ENCODE measurements at places on chromosomes 3 and 15. TPM values are rescaled to one million over a fixed set of nuclear protein-coding genes. Genes with fewer than 3 reads are reported as not detected.

The TMEM89 gene
- total RNA-seq = not detected

The FAM131A gene
- 33.4 TPM for total RNA-seq

The ALCAM gene
- total RNA-seq = 3.5 TPM

DNA sequence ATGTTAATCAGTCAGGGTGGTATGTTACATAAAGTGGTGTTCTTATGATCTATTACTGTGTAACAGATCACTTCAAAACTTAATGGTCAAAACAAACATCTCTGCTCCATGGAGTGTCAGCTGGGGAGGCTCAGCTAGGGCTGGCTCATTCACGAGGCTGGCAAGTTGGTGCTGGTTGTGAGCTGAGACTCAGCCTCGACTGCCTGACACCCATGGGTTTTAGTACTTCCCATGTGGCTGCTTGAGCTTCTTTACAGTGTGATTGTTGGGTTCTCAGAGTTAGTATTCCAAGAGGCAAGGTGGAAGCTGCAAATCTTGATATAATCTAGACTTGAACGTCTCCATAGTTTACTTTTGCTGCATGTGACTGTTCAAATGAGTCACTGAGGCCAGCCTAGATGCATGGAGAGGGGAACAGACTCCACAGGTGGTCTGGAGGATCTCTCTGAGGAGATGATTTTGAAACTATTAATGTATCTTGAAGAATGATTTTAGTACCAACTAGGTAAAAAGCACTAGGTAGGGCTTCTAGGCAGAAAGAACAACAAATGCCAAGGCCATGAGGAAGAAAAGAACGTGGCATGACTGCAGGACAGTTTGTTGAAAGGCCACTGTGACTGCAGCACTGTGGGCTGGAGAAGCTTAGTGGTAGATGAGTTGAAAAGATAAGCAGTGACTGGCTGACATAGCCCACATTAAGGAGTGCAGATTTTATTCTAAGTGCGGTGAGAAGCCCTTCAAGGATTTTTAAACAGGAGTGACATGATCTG is 281.1 kb upstream of the PROK2 start:
- no peak for DNase-seq

DNA sequence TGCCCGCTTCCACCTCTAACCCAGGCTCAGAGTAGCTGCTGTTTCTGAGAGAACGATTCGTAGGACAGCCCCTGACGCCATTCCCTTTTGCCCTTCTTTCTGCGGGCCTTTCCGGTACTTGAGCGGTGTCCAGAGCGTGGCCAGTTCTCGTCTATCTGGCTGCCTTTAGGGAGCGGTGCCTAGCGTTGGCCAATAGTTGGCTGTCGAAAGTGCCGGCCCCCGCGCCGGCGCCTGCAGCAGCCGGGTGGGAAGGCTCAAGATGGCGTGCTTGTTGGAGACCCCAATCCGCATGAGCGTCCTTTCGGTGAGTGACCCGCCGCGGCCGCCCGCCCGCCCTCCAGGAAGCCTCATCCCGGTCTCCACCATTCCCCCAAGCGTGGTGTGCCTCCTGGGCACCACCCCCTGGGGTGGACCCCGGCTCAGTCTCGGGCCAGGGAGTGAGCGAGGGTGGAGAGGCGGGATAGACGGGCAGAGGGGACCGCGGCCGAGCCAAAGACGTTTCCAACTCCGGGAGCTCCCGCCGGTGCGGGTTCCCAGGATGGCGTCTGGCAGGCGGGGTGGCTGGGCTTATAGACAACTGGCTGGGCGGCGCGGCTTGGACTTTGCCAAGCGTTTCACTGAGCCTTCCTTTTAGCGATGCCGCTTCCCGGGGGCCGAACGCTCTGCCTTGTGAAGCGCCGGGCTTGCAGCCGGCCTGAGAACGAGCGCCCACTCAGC is at the start of gene ARMC8:
TSS of gene ARMC8 (plus strand) at position 6 of the 717 bp plus-strand sequence. CDS start at position 260, 254 bp downstream.
- DNase-seq = peak; percentile 86

DNA sequence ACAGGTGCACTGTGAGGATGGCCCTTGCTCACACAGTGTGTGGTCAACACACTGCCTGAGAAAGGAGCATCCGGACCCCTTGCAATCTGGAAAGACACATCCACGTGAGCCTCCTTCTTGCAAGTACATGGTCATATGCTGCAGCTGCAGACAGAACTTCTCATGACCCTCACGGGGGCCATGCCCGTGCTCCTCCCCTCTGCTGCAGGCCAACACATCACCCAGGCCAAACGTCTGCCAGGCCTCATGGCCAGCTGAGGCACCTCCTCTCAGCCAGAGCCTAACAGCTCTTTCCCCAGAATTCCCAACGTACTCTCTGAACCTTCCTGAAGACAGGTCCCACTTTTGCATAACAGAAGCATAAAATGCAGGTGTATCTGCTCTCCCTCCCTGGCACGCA is 25.3 kb downstream of the SLC41A3 start:
- DNase-seq = no peak

DNA sequence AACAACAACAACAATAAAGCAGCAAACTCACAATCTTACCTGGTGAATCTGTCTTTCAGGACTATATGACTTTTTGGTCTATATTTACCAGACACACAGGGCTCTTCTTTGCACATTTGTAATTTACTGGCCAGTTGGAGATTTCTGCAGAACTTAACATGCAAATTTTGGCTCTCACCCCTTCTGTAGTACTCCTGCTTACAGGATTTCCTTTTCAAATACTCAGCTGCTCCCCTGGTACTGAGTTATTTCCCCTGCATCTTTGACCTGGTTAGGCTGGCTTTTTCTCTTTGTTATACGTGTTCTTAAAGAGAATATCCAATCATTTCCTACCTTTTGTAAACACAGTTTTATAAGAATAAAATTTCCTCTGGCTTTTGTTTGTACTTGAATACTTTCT is 228.0 kb downstream of the MBNL1 start:
- no peak for DNase-seq

GRCh38 chr15:93152360-93152759 is 63.3 kb upstream of the RGMA start:
- DNase-seq = no peak

DNA sequence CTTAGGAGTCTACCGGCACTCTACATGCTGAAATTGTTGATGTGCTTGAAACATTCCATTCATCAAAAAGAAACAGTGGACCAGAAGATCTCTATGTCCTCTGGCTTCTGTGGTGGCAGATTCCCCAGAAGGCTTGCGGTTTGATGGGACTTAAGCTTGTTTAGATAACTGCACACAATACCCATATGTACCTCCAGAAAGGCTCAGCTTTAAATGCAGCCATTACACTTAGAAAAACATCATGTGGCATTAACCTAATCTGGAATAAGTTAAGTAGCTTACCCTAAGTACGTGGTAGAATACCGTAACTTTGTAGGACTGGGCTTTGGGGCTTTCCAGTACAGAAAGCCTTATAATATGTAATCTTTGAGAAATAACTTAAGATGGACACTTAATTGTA is 187.3 kb downstream of the RBMS3 start:
- DNase-seq = no peak

DNA sequence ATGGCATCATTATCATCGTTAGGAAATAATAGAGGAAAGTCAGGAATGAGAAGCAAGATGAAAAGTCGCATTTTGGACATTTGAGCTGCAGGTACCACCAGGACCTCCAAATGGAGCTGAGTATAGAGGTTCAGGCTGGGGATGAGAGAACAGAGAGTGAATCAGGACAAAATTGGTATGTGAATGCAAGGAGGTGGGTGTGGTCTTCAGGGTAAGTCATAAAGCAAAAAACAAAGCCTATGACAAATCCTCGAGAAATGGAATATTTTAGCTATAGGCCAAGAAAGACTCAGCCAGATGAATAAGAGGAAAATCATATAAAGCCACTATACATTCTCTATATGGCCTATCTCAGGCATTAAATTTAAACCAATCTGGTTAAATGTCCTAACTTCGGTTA is 841.3 kb downstream of the ROBO1 start:
- DNase-seq = no peak

Data from Right ventricle myocardium inferior (tissue), 1 donor.